ENCODE measurements at places on chromosomes 11 and 22.

- no peak for DNase-seq
These were observed 88.9 kb downstream of the RRM1 start for GRCh38 chr11:4183410-4184057.

DNA sequence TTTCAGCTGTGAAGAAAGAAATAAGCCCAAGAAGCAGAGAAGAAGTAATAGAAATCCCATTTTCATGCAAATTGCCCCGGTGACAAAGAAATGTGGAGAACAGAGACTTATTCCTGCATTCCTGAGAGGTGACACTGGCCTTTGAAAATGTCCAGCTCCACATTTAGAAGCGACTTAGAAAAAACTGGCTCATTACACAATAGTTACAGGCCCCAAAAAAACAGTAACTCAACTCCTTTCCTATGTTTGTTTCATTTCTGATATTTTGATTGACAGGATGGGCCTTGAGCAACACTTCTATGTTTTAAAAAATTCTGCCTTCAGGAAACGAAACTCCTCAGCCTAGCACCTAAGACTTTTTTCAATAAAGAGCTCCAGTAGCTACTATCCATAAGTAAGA lies 726.9 kb upstream of the TENM4 start:
- DNase-seq, result no peak

DNA sequence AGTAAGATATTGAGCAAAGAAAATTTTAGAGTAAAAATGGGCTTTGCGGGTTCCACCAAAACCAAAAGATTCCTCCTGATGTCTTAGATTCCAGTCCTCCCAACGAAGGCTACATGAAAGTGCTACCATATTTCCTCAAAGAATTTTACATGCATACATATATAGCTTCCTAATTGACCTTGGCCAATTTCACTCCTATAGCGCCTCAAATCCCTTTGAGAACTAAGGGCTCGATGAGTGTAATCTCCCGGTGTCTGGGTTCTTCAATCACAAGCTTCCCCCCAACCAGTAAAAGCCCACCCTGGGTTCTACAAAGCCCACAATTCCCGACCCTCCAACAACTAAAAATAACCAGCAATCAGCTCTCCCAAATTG lies 1.2 kb downstream of the SIK3 start:
- DNase-seq, result no peak

DNA sequence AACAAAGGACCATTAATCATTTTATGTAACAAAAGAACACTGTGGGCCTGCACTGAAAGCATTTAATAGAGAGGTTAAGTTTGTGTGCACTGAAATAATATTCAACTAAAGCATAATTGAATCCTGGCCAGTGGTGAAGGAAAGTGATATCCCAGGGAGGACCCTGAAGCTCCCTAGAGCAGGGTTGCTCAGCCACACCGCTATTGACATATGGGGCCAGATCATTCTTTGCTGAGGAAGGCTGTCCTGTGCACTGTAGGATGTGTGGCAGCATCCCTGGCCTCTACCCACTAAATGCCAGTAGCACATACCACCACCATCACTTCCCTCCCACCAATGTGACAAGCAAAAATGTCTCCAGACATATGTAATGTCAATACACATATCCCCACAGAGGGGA lies 166.1 kb upstream of the MTNR1B start:
- DNase-seq, result no peak

DNA sequence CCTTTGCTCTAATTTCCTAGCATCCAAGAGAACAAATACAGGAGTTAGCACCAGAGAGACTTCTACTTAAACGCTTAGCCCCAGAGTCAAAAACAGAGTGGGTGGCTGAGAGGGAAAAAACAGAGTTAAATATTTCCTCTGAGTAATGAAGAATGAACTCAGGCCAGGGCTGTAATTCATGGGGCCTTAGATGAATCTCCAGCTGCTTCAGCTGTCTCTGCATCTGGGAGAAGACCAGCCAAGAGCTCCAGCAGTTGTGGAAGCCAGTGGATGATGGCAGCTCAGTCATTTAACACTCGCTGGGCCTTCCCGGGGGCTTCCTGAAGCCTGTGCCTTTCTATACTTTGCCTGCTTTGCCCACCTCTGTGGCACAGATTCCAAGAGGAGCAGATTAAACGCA lies 5.7 kb upstream of the ADAMTS15 start:
- DNase-seq, result no peak

DNA sequence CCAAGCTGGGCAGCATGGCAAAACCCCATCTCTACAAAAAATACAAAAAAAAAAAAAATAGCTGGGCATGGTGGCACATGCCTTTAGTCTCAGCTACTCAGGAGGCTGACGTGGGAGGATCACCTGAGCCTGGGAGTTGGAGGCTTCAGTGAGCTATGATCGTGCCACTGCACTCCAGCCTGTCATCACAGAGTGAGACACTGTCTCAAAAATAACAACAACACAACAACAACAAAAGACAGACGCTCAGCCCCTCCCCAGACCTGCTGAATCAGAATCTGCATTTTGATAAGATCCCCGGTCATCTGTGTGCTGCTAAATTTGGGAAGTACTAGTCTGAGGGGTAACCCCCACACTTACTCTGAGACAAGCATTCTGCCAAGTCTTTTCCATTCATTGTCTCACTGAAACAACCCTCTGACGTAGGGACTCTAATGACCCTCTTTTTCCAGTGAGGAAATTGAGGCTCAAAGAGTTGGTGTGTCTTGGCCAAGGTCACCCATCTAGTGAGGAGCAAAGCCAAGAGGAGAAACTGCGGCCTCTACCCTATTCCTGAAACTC lies 7.5 kb downstream of the NEFH start:
- DNase-seq, result no peak

DNA sequence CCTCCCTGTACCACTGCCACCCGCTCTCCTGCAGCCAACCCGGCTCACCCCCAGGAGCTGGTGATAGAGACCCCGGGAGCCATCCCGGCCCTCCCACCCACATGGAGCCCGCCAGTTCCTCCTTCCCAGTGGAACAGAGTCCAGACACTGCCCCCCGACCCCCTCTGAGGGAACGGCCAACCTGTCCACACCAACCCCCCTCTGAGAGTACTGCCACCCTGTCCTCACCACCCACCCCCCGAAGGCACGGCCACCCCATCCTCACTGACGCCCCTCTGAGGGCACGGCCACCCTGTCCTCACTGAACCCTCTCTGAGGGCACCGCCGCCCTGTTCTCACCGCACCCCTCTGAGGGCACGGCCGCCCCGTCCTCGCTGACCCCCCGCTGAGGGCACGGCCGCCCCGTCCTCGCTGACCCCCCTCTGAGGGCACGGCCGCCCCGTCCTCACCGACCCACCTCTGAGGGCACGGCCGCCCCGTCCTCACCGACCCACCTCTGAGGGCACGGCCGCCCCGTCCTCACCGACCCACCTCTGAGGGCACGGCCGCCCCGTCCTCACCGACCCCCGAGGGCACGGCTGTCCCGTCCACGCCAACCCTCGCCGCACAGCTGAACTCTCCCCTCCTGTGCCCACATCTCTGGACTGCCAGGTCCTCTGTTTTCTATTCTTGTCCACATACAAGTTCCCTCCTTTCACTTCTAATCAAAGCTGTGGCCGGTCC lies 18.0 kb downstream of the TOLLIP start:
- no peak for DNase-seq

GRCh38 chr22:17639247-17639741 lies 737 bp downstream of the BCL2L13 start:
- no peak for DNase-seq

DNA sequence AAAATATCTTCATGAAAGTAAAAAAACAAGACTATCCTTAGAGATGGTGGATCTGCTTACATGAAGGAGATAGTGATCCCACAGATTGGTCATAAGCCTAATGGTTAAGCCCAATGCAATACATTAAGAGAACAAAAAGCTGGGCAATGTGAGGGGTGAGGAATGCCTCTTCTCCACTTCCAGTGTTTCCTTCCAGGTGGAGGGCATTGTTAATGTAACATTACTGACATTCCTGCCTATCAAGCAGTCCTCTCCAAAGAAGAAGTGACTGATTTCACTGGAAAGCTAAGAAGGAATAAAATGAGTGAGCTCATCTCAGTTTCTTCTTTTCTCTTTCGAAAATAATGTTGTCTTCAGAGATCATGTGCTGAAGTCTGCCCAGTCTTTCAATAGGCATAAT lies 207.8 kb downstream of the RAB38 start:
- no peak for DNase-seq

GRCh38 chr22:50438305-50439275 lies 36.2 kb downstream of the SBF1 start:
- DNase-seq, result no peak

- no peak for DNase-seq
These were observed 117.0 kb downstream of the FANCF start for GRCh38 chr11:22508665-22509064.

DNA sequence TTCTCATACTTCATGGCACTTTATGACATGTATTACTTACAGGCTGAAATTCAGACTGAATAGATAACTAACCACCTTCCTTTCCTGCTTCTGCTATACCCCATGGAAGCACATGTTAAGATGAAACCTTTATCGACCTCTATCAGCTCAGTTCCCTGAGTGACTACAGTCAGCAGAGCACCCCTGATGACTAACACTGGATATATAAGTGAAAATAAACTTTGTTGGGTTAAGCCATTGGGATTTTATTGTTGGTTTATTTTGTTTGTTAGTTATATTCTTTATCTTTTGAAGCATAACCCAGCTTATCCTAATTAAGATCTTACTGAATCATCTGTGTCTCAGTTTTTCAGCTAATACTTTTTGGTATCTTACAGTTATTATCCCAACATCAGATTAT lies 23.0 kb upstream of the MAML2 start:
- no peak for DNase-seq

DNA sequence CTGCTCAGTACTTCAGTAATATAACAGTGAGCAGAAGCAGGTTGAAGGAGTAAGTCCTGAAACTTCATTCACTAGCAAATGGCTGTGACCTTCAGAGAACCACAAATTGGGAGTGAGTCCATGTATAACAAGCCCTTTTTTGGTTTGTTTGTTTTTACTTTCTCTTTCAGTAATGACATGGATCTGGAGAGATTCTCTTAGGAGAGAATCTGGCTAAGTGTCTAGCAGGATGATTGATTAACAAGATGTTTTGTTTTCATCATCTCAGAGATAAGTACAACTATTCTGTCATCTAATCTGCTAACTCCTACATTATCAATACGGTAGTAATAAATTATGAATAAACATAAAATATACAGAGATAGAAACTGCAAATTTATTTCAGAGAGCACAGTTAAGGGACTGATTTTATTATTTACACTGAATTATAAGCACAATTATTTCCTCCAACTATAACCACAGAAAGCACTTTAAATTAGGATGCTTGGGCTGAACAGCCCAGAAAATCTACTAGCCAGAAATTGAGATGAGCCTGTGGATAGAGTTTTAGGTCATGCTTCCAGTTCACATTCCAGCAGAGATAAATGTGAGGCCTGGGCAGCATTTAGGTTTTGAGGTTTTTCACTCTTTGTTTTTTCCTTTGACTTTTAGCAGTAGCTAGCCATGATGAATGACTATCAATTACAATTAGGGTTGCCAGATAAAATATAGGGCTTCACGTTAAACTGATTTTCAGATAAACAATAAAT lies 429.3 kb upstream of the FAT3 start:
- no peak for DNase-seq

GRCh38 chr22:39350757-39351688 lies 1.2 kb downstream of the SYNGR1 start:
- DNase-seq, result no peak

DNA sequence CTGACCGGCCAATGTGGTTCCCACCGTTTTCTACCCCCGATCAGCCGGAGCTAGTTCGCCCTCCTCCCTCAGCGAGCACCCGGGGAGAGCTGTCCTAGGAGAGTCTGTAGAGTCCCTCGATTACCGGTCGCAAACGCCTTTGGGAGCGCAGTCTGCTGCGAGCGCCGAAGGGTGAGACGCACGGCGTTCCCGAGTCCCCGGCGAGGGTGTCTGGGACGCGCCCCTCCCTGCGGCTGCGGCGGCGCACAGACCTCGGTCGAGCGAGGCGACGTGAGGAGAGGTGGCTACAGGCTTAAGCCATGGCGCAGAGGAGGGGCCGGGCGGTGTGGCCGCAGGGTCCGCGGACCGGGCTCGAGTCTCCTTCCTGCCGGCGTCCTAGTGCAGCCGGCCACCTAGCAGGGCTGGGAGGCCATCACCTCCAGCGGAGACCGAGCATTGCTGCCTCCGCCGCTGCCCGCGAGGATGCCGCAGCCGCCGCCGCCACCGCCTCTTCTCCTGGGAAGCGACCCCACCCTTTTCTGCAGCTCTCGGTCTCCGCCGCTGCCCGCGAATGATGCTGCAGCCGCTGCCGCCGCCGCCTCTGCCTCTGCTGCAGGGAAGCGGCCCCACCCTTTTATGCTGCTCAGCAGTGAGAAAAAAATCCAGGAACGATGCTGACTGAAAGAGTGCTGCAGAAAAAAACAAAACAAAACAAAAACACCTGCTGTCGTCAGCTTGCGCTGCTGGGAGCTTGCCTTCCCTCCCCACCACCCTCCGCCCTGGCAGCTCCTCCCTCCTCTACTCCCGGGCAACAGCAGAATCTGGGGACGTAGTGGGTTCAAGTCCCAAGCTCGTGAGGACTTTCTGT lies at the start of gene MAP6:
Gene MAP6 (minus strand): TSS at position 588 of the 847 bp plus-strand sequence. CDS start 669 bp downstream, outside the sequence.
- DNase-seq, result no peak

- DNase-seq, result no peak
These were observed 130.3 kb upstream of the TBCEL start for GRCh38 chr11:120893440-120894201.

DNA sequence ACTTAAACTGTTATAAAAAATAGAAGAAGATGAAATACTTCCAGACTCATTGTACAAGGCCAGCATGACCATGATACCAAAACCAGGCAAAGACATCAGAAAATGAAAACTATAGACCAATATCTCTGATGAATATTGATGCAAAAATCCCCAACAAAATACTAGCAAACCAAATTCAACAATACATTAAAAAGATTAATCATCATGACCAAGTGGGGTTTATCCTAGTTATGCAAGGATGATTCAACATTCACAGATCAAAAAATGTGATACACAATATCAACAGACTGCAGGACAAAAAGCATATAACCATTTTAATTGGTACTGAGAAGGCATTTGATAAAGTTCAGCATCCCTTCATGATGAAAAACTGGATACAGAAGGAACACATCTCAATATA lies 824.5 kb upstream of the RAG2 start:
- DNase-seq, result no peak

GRCh38 chr11:72799441-72799840 lies 5.6 kb upstream of the STARD10 start:
- no peak for DNase-seq
